ENCODE measurements at places on chromosomes 13 and 19.
A peak's percentile ranks its signal among the peaks of the same experiment; 100 is the strongest.

- DNase-seq = no peak
Observed at GRCh38 chr13:24931450-24932251, 164.3 kb upstream of the PABPC3 start.

- DNase-seq = no peak
Observed at GRCh38 chr13:33079960-33080359, 63.7 kb downstream of the KL start.

DNA sequence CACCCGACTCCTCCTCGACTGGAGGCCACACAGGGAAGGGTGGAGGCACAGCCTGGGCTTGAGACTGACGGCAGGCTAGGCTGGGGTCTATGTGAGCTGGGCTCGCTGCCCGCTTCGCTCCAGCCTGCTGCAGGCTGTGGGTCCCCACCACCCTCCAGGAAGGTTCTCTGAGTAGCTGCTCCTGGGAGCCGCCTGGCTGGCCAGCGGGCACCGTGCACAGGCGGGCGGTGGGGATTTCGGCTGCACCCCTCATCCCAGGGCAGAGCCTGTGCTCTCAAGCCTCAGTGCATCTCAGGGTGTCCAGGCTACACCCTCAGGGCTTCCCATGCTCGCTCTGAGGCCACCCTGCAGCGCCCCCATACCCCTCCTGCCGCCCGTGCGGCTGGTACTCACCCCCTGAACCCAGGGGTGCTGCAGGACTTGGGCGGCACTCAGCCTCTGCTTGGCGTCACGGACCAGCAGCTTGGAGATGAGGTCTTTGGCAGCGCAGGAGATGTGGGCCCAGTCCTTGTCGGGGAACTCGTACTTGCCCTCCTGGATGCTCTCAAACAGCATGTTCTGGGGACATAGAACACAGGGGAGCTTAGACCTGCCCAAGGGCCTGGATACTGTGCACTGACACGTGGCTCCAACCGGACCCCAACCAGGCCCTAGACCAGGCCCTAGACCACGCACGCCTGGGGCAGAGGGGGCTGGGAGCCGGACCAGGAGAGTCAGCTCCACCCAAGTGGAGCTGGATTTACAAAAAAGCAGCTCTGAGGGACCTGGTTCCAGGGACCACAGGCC, 10.2 kb downstream of the MKNK2 start:
- DNase-seq = no peak

DNA sequence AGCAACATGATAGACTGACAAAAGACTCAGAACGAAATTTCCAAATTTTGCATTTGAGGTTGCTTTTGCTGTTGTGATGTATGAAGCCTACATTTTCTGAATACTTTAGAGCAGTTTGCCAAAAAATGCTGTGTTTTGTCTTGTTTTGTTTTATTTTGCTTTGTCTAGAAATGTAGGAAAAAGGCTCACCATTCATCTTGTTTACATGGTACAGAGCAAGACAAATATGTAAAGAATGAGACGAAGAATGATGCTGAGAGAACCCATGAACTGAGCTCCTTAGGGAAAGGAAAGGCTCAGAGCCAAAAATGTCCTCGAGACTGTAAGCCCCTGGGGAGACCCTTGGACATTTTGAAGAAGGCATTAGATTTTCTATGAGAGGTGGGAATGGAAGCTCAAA, 6.8 kb upstream of the SPART start:
- DNase-seq = no peak

GRCh38 chr13:62631124-62631523, 1215.5 kb upstream of the PCDH20 start:
- DNase-seq = no peak

DNA sequence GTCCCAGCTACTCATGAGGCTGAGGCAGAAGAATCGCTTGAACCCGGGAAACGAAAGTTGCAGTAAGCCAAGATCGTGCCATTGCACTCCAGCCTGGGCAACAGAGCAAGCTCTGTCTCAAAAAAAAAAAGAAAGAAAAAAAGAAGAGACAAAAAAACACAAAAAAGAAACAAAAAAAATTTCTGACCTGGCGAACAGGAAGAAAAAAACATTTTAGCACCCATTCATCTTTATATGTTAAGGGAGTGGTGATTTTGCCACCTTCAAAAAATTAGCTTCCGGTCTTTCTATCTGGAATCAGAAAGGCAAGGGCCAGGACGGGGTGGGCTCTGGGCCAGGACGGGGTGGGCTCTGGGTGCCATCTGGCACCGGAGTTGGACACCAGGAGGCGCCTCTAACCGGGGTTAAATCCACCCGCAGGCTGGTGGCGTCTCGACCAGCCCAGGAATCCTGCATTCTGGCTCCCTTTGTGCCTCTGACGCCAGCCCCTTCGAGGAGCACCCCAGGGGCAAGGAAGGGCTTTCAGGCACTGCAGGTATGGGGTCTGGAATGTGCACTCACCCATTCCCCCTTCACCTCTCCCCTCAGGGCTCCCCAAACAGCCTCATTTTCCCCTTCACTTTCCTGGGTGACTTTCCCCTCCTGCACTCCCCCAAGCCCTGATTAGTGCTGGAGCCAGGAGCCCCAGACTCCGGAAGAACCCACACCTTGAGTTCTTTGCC, 10.4 kb upstream of the ZSWIM4 start:
- DNase-seq = peak; percentile 53

GRCh38 chr13:45215392-45216077, 14.7 kb upstream of the KCTD4 start:
- DNase-seq = no peak

All from activated T-helper 2 cell treated with anti-CD3 and anti-CD28 coated beads, Interferon-gamma antibody, Interleukin-2, Interleukin-4, amounts not matched to agents 10 μg/mL and 5 μg/mL and 100 μg/mL, durations not matched to agents 14 hours and 24 hours and 36 hours (primary cell).